ENCODE measurements at places on chromosomes 12 and 14.

GRCh38 chr12:16225692-16226091 lies 51.8 kb downstream of the SLC15A5 start:
- DNase-seq, result no peak

DNA sequence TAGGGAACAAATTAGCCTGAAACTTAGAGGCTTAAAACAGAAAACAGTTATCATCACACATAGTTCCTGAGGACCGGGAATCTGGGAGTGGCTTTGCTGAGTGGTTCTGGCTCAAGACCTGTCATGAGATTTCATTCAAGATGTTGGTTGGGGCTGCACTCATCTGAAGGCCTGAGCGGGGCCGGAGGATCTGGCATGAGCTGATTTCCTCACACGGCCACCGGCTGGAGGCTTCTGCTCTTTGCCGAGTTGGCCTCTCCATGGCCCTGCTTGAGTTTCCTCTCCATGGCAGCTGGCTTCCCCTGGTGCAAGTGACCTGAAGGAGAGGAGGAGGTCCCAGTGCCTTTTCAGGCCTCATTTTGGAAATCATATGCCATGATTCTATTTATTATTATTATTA lies 128.1 kb downstream of the PAPOLA start:
- no peak for DNase-seq

DNA sequence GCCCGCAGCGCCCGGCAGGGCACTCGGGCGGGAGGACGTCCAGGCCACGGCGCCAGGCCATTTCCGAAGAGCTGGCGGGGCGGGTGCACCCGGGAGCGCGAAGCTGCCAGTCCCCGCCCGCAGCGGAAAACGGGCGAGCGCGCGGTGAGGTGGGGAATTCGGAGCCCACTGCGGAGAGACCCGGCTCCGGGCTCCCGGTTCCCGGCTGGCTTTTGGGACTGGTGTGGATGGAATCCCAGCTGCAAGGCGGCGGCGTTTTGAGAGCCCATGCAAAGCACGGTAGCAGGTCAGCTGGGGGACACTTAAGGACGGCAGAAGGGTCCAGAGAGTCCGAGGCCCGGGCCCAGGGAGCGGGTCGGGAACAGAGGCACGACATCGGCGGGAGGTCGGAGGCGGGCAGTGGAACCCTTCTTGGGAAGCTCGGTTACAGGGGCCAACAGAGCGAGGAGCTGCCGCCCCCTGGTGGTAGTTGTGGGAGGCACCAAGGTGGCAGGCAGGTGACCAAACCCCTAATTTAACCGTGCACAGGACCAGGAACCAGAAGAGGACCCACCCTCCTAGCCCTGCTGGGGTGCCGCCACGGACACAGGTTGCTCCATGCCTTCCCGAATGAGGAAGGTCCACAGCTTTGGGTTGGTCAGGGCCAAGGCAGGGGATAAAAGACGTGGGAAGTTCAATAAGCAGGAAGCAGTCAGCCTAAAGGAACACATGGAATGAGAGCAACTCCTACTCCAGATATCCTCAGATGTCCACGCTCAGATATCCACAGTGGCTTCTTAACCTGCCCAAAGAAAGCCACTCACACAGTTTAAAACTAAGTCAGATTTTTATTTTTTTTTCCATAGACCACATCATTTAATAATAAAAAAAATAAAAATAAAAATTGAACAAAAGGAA lies 685 bp upstream of the CDH24 start:
- peak; percentile 73 for DNase-seq

DNA sequence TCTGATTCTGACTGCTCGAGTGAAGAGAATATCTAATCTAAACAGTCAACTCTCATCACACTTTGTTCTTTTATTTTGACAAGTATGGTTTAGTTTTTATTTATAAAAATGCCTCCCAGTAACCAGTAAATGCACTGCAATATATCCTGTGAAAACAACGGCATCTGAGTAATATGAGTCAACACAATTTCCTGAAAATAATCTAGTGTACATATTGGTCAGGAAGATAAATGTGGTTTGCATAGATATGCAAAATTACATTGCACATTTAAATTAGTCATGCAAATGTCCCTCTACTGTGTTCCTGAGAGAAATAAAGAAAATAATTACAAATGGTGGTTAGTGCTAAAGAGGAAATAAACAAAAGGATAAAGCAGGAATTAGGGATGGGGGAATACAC lies 1190.7 kb upstream of the SEL1L start:
- DNase-seq, result no peak

- DNase-seq, result no peak
These were observed 92.5 kb downstream of the VCPKMT start for GRCh38 chr14:50023671-50024490.

- no peak for DNase-seq
These were observed 14.7 kb downstream of the SLC4A8 start for GRCh38 chr12:51439330-51439729.

DNA sequence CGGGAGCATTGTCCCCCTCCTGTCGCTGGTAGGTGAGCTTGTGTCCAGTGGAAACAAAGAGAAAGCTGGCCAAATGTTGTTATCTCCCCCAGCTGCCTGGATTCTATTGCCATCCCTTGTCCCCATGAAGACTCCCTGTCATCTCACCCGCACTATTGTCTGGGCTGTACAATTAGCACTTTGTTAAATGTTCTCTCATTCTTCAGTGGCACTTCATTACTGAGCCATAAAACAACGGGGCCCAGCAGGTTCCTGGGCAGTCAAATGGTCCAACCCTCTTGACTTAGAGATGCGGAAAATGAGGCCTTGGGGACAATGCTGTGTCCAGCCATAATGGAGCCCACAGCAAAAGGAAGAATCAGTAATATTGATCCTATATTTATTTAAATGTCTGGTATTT lies 13.2 kb upstream of the COL2A1 start:
- no peak for DNase-seq

DNA sequence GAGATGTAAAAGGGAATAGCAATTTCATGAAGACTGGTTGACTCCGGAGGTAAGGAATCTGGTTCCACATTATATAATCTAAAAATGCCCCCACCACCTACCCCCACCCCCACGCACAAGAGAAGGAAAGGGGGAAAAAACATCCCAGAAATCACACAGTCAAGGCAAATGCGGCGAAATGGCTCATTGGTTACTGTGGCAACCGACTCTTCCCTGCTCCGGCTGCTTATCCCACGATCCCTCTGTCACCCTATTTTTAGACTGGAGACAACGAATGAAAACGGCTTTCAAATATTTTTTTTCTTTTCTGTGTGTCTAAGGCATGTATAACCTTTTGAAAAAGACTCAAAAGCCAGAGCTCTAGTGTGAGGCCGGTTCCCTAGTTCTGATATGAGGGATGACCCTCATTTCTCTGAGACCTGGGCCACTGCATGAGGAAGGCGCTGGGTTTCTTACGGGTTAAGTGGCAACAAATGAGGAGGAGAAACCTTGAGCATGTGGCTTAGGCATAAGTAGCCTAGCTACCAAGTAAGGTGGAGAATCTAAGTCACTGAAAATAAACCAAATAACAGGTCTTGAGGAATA lies 148.3 kb upstream of the GRIN2B start:
- no peak for DNase-seq

DNA sequence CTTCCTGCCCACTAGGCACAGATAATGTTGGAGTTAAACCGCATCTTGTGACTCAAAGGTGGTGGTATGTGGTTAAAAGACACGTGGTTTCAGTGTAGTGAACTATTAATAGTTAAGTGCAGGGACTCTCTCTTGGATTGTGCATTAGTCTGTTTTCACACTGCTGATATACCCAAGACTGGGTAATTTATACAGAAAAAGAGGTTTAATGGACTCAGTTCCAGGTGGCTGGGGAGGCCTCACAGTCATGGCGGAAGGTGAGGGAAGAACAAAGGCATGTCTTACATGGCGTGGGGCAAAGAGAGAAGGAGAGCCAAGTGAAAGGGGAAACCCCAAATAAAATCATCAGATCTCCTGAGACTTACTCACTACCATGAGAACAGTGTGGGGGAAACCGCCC lies 362.3 kb downstream of the GLT1D1 start:
- no peak for DNase-seq

GRCh38 chr14:94395888-94396574 lies 7.6 kb upstream of the SERPINA1 start:
- DNase-seq, result no peak
